ENCODE measurements at places on chromosomes 16 and 17. TPM values are rescaled to one million over a fixed set of nuclear protein-coding genes. Genes with fewer than 3 reads are reported as not detected.

DNA sequence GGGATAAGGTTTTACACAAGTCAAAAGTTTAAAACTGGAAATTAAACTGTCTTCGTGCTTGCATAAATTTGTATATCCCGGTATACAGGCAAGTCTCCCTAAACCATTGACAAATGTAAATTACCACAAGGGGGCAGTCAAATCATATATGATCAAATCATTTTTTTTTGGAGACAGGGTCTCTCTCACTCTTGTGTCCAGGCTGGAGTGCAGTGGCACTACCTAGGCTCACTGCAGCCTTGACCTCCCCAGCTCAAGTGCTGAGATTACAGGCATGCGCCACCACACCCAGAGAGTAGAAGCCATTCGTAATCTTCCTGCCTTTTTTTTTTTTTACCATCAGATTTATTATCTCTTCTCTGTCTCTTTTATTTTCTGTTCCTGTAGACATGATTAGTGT, 18.5 kb downstream of the TOP2A start:
- no peak for DNase-seq

- peak; percentile 84 for DNase-seq
Measured at GRCh38 chr16:69482410-69482991, 58.1 kb downstream of the CYB5B start.

- DNase-seq, result no peak
Measured at GRCh38 chr17:60618854-60619526, 19.0 kb downstream of the PPM1D start.

DNA sequence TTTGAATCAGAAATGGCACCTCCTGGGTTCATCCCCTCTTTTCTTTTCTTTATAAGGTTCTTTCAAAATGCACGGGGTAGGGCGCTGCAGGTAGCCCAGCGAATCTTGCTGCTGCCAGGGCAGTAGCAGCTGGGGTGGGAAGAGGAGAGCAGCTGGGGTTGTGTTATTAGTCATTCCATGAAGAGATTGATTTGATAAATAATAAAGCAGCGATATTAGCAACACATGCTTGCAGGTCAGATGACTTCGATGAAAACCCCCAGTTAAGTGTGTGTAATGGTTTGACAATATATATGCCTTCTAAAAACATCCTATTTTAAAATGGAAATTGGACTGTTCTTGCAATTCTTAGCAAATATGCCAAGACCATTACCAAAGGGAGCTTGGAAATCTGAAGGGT, 200.7 kb downstream of the CCDC182 start:
- DNase-seq, result no peak

Gene GAST
- not detected for total RNA-seq

DNA sequence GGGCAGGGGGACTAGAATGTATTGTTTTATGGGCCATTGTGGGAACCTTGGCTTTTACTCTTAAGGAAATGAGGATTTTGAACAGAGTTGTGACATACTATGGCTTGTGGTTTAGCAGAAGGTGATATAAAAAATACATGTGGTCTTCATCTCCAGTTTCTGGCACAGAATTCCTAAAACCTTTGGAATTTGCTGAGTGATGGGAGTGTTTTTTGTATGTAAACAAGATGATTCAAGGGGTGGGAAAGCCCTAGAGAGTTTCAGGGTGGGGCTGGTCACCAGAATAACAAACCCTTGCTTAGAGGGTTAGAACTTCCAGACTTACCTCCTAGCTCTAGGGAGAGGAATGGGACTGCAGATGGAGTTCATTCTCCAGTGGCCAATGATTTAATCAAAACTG, 316.1 kb downstream of the PHKB start:
- no peak for DNase-seq

Gene CCL18
- total RNA-seq, result 39.0 TPM

GRCh38 chr17:63567229-63567628, 17.0 kb downstream of the DCAF7 start:
- no peak for DNase-seq

Gene OTOP2
- not detected for total RNA-seq

DNA sequence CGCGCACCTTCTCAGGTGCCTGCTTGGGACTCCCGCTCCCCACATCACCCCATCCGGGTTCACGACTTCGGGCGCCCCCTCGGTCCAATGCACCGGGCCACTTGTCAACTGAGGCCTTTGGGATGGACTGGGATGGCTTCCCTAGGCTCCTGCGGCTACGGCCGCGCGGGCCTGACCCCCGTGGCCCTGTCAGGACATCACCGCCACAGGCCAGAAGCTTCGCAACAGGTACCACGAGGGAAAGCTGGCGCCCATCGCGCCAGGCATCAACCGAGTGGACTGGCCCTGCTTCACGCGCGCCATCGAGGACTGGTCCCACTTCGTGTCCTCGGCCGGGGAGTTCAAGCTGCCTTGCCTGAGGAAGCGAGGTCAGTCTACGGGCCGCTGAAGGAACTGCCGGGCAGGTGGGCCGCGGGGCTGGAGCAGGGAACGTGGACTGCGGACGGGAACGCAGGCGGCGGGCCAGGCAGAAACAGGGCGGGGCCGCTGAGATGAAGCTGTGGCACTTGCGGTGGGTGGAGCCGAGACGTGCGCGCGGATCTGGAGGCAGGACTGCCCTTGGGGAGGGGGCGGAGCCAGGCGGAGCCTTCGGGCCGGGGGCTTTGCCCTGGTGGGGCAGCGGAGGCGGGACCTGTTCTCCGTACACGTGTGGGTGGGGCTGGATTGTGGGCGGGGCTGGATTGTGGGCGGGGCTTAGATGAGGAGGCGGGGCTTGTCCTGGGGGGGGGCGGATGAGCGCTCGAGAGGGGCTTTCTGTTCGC, 13.7 kb upstream of the CNGB1 start:
- DNase-seq, result peak; percentile 93

- no peak for DNase-seq
Measured at GRCh38 chr16:69867784-69868560, 83.2 kb upstream of the CLEC18A start.

- DNase-seq, result peak; percentile 38
Measured at GRCh38 chr17:39716879-39717536, 13.3 kb downstream of the MIEN1 start.

Gene KRTAP3-2
- not detected for total RNA-seq

GRCh38 chr16:1884155-1884760, 12.3 kb upstream of the MEIOB start:
- no peak for DNase-seq

Gene SEC14L5
- total RNA-seq, result 0.29 TPM

Gene MAF
- total RNA-seq, result 109 TPM

DNA sequence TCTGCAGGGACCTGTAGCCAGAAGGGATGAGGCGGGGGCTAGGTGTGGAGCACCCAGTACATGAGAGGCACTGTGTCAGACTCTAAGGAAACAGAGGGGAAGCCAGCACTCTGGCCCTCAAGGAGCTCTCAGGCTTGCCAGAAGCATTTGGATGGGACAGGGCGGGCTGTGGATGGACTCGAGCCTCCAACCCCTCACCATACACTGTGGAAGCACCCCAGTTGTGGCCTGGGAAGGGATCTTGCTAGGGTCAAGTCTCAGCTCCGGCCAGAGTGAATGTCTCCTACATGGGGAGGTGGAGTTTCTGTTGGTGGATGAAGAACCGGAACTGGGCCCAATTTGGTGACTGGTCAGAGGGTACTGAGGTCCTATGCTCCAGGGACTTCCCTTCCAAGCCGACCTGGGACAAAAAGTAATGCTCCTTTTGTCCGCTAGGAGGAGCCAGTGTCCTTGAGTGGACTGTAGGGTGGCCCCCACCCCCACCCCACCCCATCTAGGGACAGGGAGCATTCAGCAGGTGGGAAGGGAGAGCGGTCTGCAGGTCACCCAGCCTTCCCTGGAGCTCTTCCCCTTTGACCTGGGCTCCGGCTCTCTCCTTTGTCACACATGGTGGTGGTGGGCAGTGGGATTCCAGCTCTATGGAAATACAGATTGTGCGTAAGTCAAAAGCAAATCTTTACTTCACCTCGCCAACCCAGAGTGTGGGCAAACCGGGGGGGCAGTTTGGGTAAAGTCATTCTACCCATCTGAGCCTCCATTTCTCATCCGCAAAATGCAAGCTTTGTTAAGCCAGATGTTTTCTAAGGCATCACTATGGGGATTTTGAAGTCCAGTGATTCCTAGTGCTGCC, 20.4 kb upstream of the PHB1 start:
- DNase-seq, result peak; percentile 72

Gene CTRB1
- total RNA-seq, result 3.4 TPM

GRCh38 chr17:3526971-3527370, 30.6 kb downstream of the TRPV3 start:
- DNase-seq, result peak; percentile 62

GRCh38 chr17:7553356-7553755, 4.5 kb downstream of the TNFSF12 start:
- no peak for DNase-seq

DNA sequence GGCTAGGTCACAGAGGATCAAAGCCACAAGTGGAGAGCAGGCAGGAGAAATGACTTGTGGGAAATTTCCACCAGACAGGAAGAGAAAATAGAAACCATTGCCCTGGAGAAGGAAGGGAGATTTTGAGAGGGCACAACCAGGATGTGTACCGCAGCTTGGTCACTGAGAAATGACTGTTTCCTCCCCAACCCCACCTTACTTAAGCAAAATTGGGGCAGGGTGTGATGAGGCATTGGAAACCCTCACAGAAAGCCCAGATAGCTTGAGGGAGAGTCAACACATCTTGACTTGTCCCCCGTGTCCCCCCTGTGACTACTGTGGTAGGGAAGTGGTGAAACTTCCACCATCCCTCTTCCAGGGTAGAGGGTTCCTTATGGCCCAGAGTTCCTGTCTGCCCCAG, 113.5 kb upstream of the FAM20A start:
- DNase-seq, result no peak

Gene GUCY2D
- not detected for total RNA-seq

Gene TRAP1
- total RNA-seq, result 59.5 TPM

- DNase-seq, result no peak
Measured at GRCh38 chr17:72361892-72362291, 241.1 kb downstream of the SOX9 start.

DNA sequence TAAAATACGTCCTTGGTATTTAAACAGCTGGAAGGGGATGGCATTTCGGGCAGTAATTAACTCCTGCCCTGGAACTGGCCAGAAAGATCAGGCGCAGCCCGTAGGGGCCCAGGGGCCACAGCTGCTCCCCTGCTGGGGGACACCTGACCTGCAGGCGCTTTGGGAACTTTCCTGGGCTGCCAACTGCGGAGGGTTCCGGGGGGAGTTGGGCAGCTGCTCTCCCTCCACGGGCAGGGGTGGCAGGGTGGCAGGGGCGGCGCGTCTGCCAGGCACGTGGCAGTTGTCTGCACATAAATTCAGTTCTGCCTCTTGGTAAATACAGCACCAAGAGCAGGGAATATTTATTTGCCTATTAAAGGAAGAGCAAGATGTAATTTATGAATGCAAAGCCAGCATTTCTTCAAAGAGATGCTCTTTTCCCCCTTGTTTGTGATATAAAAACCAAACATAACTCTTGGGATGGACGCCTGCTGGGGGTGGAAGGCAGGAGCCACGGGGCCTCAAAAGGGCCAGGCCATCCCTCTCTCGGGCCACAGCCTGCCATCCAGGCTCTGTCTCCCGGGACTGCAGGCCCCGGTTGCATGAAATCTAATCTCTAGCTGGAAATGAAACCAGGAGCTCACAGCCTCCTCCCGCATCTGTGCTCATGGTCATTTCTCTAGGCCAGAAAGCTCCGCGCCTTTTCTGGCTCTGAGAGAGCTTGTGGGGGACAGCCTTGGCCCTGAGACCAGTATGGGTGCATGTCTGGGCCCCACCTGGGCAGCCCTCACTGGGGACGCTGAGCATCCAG, 29.9 kb upstream of the CHMP6 start:
- DNase-seq, result no peak

DNA sequence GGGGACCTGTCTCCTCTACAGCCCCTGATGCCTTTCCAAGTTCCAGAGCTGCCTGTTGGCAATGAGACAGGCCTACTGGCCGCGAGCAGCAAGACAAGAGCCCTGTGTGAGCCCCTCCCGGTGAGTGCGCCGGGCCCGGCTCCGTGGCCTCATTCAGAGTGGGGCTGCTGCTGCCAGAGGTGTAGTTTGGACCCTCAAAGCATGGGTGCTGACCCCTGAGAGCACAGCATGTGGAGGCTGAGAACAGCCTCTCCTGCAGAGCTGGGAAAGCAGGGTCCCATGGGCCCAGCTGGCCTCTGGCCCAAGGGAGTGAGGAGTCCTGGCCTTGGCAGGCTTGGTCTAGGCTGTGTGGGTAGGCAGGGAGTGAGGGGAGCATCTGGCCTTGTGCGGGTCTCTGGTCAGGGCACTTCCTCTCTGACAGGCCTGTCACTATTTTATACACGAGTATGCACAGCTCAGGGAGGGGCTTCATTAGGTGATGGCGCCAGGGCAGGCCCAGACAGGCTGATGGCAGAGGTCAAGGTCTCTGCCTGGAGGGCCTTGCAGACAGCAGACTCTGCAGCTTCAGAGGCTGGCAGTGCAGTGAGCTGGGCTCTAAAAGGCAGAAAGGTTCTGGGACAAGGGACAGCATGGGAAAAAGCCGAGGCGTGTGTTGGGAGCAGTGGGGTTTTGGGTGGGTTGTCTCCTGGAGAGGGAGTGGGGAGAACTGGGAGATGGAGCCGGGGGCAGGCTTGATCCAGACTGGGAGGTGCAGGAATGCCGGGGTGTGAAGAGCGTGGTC, 43.4 kb downstream of the ADCY7 start:
- peak; percentile 77 for DNase-seq

Gene PRSS27
- total RNA-seq, result 1.3 TPM

- DNase-seq, result no peak
Measured at GRCh38 chr17:4920351-4921048, 11.6 kb upstream of the GP1BA start.

DNA sequence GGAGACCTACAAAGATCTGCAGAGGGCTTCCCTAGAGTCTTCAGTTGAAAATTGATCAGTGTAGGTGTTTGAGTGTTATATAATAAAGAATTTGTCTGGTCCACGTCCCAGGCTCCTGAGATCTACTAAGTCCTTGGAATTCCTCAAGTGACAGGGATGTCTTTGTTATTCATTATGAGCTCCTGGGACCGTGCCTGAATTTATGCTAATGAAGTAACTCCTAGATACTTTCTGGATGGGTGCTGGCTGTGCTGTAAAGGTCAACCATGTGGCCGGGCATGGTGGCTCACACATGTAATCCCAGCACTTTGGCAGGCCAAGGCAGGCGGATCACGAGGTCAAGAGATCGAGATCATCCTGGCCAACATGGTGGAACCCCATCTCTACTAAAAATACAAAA, 43.7 kb downstream of the CDC27 start:
- DNase-seq, result no peak

GRCh38 chr17:75402026-75402425, 3.5 kb downstream of the GRB2 start:
- DNase-seq, result no peak

Gene NPTX1
- 1.6 TPM for total RNA-seq

- peak; percentile 56 for DNase-seq
Measured at GRCh38 chr17:6995500-6996255, at the start of gene ALOX12. ALOX12 (plus strand) TSS chr17:6996049; CDS start chr17:6996118, 69 bp downstream.

GRCh38 chr17:50026837-50027171, 29.1 kb upstream of the ITGA3 start:
- DNase-seq, result peak; percentile 96

DNA sequence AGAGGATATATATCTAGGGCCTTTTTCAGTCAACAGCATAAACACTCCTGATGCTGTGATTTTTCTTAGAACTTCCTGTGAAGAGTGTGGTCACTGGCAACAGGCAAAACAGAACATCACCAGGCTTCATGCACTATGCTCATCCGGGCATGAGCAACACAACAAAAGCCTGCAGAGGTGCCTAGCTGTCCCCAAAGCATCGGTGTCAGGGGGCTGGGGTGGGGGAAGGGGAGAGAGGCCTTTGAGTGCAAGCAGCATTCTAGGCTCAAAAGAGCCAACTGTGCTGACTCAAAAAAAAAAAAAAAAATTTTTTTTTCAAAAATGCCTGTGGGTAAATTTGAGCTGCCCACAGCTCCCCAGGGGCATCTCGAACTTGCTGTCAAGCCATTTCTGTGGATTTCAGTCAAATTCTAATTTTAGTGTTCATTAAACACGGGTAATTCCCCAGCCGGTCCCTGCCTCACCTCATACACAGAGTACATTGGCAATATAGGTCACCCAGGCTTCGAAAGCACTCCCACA, 194.6 kb upstream of the DYNLRB2 start:
- no peak for DNase-seq

All from aorta (tissue), 5 donors.